Activated naive CD8-positive, alpha-beta T cell treated with anti-CD3 and anti-CD28 coated beads for 36 hours (primary cell): ENCODE measurements at places on chromosomes 2 and 18. TPM values are rescaled to one million over a fixed set of nuclear protein-coding genes. Genes with fewer than 3 reads are reported as not detected.

The IL1A gene
- 0.16 TPM for total RNA-seq

The LGALSL gene
- total RNA-seq, result 4.1 TPM

The SCYGR2 gene
- total RNA-seq, result not detected

The SLC4A3 gene
- 0.10 TPM for total RNA-seq

The VWA3B gene
- not detected for total RNA-seq

The TTN gene
- total RNA-seq, result 1.8 TPM

- H3K27me3 ChIP-seq, result no peaks in the 10 kb centered on the region
- no peaks in the 10 kb centered on the region for H3K4me1 ChIP-seq
- no peak overlapping the region for H3K4me3 ChIP-seq
- DNase-seq, result no peak
- no peak overlapping the region for H3K27ac ChIP-seq
Observed at GRCh38 chr2:23567161-23567756, 182.3 kb downstream of the KLHL29 start.

GRCh38 chr2:22134421-22134820 is 1010.7 kb downstream of the TDRD15 start:
- no peaks in the 10 kb centered on the region for H3K27me3 ChIP-seq
- H3K4me3 ChIP-seq, result no peak overlapping the region
- H3K36me3 ChIP-seq, result no peaks in the 10 kb centered on the region
- H3K27ac ChIP-seq, result no peak overlapping the region
- DNase-seq, result no peak

GRCh38 chr2:165436559-165436958 is 32.9 kb upstream of the CSRNP3 start:
- no peak for DNase-seq
- H3K4me3 ChIP-seq, result no peak overlapping the region
- no peaks in the 10 kb centered on the region for H3K36me3 ChIP-seq
- H3K27me3 ChIP-seq, result no peaks in the 10 kb centered on the region
- no peak overlapping the region for H3K27ac ChIP-seq

DNA sequence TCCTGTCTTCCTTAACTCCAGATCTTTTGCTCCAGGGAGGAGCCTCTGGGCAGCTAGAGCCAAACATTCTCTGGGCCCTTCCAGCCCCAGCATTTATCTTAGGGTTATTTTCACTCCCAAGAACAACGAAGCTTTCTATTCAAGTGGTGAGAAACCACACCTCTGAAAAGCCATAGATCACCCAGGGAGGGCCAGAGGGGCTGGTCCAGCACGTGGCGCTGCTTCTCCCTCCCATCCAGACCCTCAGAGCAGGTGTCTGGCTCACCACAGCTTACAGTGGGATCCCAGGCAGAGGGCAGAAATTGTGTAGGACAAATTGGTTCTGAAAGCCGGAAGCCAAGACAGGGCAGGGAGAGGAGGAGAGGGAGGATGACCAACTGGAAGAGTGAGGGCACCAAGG is 74.0 kb upstream of the PKDCC start:
- no peak for DNase-seq
- H3K4me1 ChIP-seq, result no peaks in the 10 kb centered on the region
- H3K4me3 ChIP-seq, result no peak overlapping the region

DNA sequence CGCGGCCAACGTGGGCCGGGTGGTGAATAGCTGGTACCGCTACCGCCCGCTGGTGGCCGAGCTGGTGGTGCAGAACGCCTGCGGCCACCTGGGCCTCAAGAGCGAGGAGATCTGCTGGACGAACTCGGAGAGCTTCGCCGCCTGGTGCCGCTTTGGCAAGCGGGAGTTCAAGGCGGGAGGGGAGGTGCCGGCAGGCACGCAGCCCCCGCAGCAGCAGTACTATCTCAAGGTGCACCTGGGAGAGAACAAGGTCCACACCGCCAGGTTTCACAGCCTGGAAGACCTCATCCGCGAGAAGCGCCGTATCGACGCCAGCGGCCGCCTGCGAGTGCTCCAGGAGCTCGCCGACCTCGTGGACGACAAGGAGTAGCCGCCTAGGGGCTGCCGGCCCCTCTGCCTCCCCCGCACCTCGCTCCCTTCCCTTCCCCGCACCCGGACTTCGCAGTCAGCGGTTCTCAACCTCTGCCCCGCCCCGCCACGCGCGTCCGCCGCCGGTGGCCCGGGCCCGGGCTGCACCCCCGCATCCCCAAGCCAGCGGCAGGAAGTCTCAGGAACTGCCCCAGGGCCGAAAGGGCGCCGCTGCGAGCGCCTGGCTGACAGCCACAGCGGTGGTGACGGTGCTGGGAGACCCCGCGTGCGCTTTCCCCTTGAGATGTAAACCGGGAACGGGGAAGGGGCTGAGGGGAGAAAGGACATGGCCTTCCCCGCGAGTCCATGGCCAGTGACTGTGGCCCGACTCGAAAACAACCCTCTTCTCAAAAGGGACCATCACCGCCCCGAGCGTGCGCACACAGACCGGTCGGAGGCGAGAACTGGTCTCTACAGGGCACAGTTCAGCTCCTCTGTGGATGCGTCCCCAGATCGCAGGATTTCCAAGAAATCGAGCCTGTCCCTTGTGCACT is 2.2 kb downstream of the LRATD1 start:
- H3K27ac ChIP-seq, result no peak overlapping the region
- H3K4me3 ChIP-seq, result no peak overlapping the region
- no peaks in the 10 kb centered on the region for H3K4me1 ChIP-seq
- no peak for DNase-seq
- H3K36me3 ChIP-seq, result no peaks in the 10 kb centered on the region

- H3K27ac ChIP-seq, result no peak overlapping the region
- H3K36me3 ChIP-seq, result peaks cover 10% of the 10 kb centered on the region
- DNase-seq, result no peak
- no peaks in the 10 kb centered on the region for H3K27me3 ChIP-seq
Observed at GRCh38 chr2:203175371-203175770, 63.4 kb upstream of the CYP20A1 start.

- no peak overlapping the region for H3K4me3 ChIP-seq
- DNase-seq, result no peak
- no peaks in the 10 kb centered on the region for H3K27me3 ChIP-seq
- H3K4me1 ChIP-seq, result no peaks in the 10 kb centered on the region
- peaks cover 5% of the 10 kb centered on the region for H3K36me3 ChIP-seq
- no peak overlapping the region for H3K27ac ChIP-seq
Observed at GRCh38 chr2:28206762-28207161, 185.9 kb upstream of the FOSL2 start.

DNA sequence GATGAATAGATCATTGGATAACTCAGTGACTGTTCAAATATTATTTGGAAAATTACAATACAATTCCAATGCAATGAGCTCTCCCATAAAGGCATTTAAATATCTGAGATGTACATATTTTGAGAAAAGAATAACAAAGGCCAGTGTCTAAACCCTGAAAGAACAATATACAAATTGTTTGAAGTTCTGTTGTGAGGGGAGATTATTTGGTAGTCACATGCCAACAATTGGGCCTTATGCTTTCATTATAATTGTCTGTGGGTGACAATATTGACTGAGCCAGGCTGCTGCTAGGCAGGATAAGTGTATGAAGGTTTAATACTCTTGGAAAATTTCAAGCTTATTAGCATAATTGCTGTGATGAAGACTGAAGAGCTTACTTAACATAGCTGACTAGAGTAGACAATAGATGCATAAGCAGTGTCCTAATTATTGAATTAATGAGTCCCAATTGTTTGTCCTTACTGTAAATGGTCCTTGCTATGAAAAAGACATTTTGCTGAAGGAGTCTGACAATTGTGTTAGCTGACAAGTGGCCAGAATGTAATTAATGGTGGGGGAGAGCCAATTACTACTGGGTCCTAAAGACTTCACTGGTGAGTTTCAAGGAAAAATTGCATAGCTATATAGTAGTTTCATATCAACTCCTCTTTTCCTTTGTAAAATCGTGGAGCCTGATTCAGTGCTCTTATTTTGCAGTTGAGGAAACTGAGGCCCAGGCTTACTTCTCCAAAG is 5.0 kb upstream of the SMAD2 start:
- no peaks in the 10 kb centered on the region for H3K36me3 ChIP-seq
- no peaks in the 10 kb centered on the region for H3K27me3 ChIP-seq
- H3K27ac ChIP-seq, result no peak overlapping the region

DNA sequence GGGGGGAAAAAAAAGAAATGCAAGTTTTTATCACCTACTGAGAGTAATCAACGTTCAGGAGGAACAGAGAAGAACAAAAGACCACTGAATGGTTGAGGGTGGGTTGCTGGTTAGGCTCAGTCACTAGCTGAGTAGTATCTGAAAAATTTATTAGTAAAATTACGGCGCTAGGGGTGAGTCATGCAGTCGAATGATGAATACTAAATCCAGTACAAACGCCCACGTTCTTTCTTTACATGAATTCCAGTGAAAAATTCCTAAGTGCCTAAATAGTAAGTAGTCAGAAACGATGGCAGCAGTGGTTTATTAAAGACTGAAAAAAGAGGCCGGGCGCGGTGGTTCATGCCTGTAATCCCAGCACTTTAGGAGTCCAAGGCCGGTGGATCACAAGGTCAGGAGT is 52.0 kb downstream of the TEKT4 start:
- no peak for DNase-seq
- H3K36me3 ChIP-seq, result no peaks in the 10 kb centered on the region
- H3K27ac ChIP-seq, result no peak overlapping the region
- H3K4me3 ChIP-seq, result no peak overlapping the region
- no peaks in the 10 kb centered on the region for H3K4me1 ChIP-seq

GRCh38 chr2:180115675-180116074 is 108.6 kb upstream of the CWC22 start:
- no peaks in the 10 kb centered on the region for H3K36me3 ChIP-seq
- H3K4me1 ChIP-seq, result no peaks in the 10 kb centered on the region
- peaks cover 5% of the 10 kb centered on the region for H3K27me3 ChIP-seq
- H3K4me3 ChIP-seq, result no peak overlapping the region
- no peak for DNase-seq
- H3K27ac ChIP-seq, result no peak overlapping the region

DNA sequence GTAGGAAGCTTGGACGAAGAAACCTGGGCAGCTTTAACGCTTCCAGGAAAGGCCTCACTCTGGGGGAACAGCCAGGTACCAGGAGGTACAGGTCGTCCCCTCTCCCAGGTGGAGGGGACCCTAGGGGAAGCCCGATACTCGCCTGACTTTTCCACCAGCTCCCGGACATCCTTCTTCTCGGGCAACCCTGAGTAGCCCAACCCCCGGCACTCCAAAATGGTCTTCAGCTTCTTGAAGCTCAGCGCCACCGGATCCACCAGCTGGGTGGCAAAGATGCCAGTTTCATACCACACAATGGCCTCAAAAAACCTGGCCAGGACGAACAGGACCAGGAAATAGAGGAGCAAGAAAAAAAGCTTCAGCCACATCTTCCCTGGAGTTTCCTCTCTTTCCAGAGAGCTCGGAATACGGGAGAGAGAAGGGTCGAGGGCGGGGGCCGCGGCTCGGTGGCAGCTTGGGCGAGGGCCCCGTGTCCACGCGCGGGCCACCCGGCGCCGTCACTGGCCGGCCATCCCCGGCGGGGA is 1.1 kb downstream of the RNF103 start:
- peaks cover 13% of the 10 kb centered on the region for H3K36me3 ChIP-seq
- DNase-seq, result peak; percentile 13
- H3K27me3 ChIP-seq, result no peaks in the 10 kb centered on the region

- peak overlapping the region; percentile 42 for H3K27ac ChIP-seq
- H3K27me3 ChIP-seq, result no peaks in the 10 kb centered on the region
- H3K4me1 ChIP-seq, result peaks cover 15% of the 10 kb centered on the region
- H3K36me3 ChIP-seq, result no peaks in the 10 kb centered on the region
Observed at GRCh38 chr2:10028988-10029874, 14.1 kb upstream of the KLF11 start.

GRCh38 chr2:99960790-99961189 is 181.6 kb downstream of the AFF3 start:
- no peaks in the 10 kb centered on the region for H3K4me1 ChIP-seq
- no peaks in the 10 kb centered on the region for H3K36me3 ChIP-seq
- no peaks in the 10 kb centered on the region for H3K27me3 ChIP-seq
- DNase-seq, result no peak
- no peak overlapping the region for H3K27ac ChIP-seq

DNA sequence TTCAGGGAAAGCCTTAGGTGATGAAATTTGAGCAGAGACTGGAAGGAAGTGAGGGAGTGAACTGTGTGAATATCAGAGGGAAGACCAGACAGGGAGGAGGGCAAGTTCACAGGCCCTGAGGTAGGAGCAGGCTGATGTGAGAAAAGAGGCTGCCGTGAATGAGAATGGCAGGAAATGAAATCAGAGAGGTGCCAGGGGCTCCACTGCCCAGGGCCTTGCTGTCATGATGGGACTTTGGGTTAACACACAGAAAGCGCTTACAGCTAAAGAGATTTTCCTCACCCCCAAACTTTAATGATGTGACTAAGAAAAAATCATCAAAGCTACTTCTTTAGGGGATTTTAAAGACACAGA is 53.8 kb downstream of the MARCHF4 start:
- H3K4me3 ChIP-seq, result no peak overlapping the region
- H3K36me3 ChIP-seq, result no peaks in the 10 kb centered on the region
- no peak overlapping the region for H3K27ac ChIP-seq
- no peaks in the 10 kb centered on the region for H3K27me3 ChIP-seq
- DNase-seq, result no peak
